ENCODE measurements at places on chromosomes 11 and 22.

GRCh38 chr11:1503708-1504104, 17.1 kb upstream of the MOB2 start:
- DNase-seq: no peak

DNA sequence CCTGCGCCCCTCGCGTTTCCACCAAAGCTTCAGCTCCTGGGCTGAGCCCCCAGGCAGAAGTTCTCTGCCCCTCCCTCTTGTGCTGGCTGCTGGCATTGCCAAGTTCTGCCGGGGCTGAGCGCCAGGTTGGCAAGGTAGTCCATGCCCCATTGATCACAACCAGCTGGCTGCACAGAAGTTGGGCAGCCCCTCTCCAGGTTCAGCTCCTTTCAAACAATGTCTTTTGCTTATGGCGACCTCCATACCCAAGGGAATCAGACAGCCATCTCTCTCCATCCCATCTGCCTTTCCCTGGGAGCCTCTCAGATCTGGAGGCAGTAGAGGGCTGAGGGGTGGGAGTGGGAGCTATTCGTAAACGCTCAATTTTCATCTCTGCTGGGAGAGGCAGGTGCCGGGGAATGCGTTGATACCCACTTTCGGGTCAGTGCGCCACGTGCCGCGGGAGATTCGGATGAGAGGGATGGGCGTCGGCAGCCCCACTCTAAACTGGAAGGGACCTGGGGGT, 1.5 kb downstream of the ADAMTS8 start:
- DNase-seq: no peak

GRCh38 chr11:114441921-114442320, 2.7 kb downstream of the REXO2 start:
- no peak for DNase-seq

DNA sequence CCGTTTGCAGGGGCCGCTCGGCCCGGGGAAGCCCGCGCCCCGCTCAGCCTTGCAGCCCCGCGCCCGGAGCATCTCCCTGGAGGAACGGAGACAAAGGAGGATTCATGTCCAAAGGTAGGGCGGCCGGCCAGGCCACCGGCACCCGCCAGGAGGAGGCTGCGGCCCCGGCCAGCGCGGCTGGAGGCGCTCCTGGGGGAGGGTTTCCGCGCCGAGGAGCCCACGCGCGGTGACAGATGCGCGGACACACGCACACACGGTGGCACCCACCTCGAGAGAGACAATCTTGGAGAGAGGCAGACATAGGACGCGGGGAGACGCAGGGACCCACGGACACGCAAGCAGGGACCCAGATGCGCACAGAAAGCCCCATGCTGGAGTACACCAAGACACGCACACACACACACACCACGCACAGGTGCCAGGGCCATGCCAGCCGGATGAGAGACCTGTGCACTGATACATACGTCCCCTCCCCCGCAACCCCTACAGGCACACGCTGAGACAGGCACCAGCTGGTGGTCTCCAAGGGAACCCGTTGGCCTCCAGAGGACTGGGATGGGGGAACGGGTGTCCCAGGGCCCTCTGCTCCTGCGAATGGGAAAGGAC, 7.8 kb downstream of the SEPTIN3 start:
- DNase-seq: no peak

DNA sequence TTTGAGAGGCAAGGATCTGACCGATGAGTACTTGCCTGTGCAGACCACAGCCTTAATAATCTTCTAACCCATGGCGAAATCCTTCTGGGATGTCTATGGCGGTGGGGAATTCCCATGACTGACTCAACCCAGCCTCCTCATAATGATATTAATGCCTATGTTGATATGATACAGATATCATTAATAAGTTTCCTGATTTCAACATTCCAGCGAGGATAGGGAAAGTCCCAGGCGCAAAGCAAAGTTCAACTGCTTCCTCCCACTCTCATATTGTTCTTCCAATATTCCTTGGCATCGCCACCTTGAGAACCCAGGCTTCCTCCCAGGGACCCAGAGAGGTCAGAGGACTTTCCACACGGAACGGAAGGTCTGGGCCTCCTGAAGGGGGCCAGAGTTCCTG, 110.3 kb upstream of the TMEM45B start:
- DNase-seq: no peak

DNA sequence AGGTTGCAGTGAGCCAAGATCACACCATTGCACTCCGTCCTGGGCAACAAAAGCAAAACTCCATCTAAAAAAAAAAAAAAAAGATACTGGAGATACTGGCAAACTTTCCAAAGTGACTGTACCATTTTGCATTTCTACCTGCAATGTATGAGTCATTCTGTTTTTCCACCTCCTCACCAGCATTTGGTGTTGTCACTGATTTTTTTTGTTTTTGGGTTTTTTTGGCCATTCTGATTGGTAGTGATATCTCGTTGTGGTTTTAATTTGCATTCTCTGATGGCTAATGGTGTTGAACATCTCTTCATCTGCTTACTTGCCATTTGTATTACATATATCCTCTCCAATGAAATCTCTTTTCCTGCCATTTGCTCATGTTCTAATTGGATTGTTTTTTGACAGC, 12.0 kb upstream of the RBX1 start:
- no peak for DNase-seq
